ENCODE measurements at places on chromosomes 2 and 18.

- no peak for DNase-seq
Measured at GRCh38 chr2:39290433-39290832, 46.7 kb upstream of the CDKL4 start.

- no peak for DNase-seq
Measured at GRCh38 chr2:65299246-65299645, 71.6 kb downstream of the ACTR2 start.

DNA sequence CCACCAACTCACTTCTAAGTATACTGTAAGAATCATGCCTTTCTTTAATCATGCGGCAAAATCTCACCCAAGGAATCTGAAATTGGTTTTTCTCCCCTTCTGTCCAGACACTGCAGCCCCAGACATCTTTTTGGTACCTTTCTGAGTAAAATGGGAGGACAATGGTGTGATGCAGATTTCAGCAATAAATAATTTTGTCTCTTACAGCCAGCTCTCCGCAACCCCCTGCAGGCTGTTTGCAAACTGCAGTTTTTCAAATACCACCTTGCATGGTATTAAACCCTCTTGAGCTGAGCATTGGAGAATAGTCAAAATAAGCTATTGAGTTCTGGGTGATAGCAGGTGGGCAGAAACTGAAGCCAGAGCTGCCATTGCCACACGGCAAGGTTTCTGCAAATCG lies 32.2 kb downstream of the GPR39 start:
- DNase-seq: peak; percentile 8

DNA sequence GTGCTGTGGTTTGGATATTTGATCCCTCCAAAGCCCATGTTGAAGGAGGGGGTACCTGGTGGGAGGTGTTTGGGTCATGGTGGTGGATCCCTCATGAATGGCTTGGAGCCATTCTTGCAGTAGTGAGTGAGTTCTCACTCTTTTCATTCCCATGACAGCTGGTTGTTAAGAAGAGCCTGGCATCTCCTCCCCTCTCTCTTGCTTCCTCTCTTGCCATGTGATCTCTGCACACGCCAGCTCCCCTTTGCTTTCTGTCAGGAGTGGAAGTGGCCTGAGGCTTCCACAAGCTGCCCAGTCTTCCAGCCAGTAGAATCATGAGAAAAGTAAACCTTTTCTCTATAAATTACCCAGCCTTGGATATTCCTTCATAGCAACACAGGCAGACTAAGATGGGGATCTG lies 8.6 kb downstream of the ADD2 start:
- DNase-seq: no peak

GRCh38 chr2:221505605-221506004 lies 66.5 kb downstream of the EPHA4 start:
- no peak for DNase-seq

DNA sequence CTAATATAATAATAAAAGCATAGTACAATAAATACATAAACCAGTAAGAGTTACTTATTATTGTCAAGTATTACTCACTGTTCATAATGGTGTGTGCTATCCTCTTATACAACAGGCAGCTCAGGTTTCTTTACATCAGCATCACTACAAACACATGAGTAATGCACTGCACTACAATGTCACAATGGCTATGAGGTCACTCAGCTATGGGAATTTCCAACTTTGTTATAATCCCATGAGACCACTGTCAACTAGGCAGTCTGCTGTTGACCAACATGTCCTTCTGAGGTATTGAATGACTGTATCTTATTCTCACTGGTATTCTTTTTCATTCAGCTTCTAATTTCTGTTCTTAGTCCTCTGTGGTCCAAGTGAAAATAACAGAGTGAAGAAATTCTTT lies 250.4 kb upstream of the DSEL start:
- DNase-seq: no peak

- no peak for DNase-seq
Measured at GRCh38 chr2:73418343-73418742, 32.7 kb downstream of the ALMS1 start.

DNA sequence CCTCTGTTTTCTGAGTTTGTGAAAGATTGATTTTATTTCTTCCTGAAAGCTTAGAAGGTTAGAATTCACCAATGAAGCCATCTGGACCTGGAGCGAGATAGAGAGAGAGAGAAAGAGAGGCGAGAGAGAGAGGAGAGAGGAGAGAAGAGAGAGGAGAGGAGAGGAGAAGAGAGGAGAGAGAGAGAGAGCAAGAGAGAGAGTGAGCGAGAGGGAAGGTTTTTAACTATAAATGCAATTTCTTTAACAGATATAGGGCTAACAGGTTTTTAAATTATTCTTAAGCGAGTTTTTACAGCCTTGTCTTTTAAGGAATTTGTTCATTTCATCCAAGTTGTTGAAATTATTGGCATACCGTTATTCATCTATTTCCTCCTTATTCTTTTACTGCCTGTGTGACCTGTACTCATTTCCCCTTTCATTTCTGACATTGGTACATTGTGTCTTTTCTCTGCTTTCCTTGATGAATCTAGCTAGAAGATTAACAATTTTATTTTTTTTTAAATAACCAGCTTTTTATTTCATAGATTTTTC lies 56.1 kb downstream of the BABAM2 start:
- DNase-seq: no peak

DNA sequence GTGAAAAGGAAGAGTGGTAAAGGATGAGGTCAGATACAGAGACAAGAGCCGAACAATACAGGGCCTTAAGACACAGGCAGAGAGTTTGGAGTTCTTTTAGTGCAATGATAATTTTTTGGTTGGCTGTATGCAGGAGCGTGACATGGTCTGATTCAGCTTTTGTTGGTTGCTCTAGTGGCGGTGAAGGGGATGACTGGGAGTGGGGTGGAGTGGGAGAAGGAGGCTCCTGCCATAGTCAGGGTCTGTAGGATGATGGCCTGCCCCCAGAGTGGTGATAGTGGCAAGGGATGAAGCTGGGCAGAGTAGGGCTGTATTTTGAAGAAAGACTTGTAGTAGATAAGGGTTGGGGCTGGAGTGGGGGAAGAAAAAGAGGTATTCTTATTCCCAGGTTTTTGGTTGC lies 306.6 kb upstream of the VWC2L start:
- DNase-seq: no peak

DNA sequence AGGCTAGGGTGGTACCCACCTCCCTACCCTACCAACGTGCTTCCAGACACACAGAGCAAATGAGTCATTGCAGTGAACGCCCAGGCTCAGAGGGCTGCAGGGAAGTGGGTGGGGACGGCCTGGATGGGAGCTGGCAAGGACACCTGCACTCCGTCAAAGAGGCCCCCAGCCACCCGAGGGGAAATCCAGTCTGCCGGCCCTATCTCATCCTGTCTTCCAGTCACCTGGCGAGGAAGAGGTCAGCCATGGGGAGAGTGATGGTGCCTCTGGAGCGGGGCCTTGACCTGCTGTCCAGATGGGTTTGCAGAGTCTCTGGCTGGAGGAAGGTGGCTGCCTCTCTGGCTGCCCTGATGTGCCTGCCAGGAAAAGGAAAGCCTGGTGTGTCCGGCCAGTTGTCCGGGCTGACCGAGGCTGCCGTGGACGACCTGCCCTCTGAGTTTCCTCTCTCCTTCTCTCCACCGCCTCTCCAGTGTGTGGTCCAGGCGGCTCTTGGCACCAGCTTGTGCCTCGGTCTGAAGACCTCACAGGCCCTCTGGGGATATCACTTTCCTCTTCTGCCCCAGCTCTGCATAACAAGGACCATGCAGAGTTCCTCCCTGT lies 209.7 kb upstream of the COPS8 start:
- DNase-seq: no peak

DNA sequence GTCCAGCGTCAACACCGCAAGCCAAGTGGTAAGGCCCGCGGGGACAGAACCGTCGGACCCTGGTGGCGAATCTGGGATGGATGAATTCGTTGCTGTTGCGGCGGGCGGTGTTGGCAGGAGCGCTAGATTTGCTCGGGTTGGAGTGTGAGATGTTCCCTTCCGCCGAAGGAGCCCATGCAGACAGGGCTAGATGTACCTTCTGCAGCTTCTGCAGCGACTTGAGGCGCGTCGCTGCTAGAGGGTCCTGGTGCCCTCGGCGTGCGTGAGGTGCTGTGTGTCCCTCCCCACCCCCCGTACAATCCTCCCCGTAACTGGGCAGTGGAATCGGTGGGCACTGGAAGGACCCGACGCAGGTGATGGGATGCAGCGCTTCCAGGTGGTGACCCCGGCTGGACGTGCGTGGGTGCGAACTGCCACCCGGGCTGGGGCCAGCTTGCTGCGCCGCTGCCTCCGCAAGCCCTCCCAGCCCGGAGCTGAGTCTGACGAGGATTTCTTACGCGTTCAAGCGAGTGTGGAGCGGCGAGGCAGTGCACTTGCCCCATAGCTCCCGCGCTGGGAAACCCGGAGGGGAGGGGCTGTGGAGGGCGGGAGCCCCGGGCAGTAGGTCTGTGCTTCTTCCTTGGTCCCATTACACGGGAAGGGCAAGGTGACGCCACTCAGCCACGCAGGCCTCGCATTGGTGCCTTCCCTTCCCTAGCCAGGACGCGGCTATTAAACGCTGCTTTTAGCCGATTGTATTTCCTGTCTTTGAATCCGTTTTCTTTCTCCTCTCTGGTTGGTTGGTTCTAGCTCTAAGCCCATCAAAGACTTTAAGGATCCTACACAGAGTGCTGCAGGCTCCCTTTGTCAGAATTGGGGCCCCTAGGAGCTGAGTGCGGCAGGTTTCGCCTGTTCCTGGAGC lies 34.2 kb downstream of the CHRNA1 start:
- no peak for DNase-seq

GRCh38 chr18:64294967-64295366 lies 146.1 kb upstream of the LINC00305 start:
- DNase-seq: no peak

- DNase-seq: no peak
Measured at GRCh38 chr2:101766871-101767739, 69.6 kb downstream of the MAP4K4 start.

DNA sequence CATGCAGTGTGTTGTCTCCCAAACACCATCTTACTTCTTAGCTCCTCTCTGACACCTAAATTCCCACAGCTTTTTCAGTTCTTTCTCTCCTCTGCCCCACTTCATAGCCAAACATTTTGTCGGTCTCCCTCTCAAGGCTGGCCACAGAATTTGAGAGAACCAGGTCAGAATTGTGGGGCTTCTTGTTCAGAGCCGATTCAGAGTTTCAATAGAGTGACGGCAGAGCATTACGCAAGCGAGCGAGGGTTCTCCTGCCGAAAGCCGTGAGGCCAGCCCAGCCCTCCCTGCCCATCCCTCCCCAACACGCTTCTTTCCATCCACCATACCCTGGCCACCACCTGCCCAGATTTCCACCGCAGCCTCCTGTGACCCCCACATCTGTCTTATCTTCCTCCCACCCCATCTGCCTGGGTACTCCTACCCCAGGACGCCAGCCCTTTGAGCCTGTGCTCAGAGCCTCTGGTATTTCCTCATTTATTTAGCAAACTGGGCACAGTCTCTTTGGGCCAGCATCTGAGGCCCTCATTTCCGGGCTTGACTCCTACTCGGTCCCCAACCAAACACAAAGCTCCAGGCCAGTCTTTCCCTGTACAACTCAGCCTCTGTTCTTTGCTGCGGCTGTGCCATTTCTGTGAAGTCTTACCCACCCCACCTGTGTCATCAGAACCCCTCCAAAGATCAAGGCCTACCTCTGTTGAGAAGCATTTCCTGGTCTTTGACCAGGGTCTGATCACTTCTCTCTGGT lies 70.0 kb upstream of the MAP4K4 start:
- no peak for DNase-seq

GRCh38 chr2:105919191-105919811 lies 174.6 kb downstream of the NCK2 start:
- peak; percentile 77 for DNase-seq

All from RPMI8226 (cell line).